ENCODE measurements at places on chromosomes 5 and 9.

DNA sequence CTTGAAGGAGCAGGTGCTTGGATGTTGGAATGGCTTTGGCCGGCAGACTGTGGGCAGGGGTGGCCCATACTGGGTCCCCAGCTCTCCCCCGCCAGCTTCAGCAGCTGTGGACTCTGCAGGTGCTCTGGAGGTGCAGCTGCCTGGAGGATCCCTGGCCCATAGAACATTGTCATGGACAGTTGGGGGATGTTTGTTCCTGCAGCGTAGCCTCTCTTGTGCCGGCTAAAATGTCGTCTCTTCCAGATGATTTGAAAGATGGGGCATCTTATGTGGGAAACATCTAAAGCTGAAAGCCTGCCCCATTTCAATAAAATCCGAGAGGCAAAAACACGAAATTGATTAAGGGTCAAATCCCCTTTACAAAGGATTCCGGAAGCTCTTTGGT, 13.5 kb upstream of the SLC6A19 start:
- no peak for DNase-seq

- DNase-seq, result no peak
Observed at GRCh38 chr5:41793141-41793770, 77.0 kb downstream of the OXCT1 start.

- no peak for DNase-seq
Observed at GRCh38 chr9:6973762-6974161, 216.0 kb downstream of the KDM4C start.

DNA sequence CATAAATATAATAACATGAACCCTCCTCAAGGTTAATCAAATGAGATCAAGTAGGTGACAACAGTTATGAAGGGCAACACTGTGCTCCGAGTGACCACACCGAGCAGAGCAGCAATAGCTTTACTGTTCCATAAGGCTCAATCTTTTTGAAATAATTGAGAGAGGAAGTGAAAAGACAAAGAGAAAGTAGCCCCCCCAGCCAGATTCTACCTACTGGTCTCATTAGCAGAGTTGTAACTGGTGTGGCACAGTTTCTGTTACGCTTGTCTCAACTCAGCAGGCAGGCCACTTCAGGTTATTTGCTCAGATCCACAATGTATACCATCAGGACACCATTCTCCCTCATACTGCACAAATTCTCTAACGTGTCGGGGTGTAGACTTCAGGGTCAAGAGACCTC, 14.0 kb downstream of the PRUNE2 start:
- DNase-seq, result no peak

GRCh38 chr9:21985964-21986667, 8.1 kb downstream of the CDKN2A start:
- DNase-seq, result no peak

DNA sequence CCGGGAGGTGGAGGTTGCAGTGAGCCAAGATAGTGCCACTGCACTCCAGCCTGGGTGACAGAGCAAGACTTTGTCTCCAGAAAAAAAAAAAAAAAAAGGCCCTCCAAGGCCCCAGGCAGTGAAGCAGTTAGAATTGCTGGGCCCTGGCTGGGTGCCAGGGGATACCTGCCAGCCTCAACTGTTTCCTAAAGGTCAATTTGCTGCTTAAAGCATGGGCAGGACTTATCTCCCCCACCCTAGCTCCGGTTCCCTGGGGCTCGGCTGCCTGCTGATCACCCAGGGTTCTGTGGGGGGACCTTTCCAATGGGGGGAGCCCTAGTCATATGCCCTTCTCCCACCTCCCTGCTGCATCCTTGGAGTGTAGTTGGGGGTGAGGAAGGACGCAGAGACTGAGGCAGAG, 25.7 kb downstream of the NCS1 start:
- no peak for DNase-seq

DNA sequence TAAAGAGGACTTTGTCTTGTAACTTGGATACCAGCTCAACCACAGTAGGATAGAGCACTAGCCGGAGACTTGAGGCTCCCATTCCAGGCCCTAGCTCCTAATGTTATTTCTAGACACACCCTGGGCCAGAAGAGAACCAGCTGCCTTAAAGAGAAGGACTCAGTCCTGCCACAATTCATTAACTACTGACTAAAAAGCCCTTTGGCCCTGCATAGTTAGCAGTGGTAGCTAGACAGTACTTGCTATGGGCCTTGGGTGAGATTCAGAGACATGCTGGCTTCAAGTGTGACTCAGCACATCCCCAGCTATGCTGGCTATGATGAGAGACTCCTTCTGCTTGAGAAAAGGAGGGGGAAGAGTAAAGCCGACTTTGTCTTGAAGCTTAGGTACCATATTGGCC, 47.3 kb downstream of the TMEM167A start:
- no peak for DNase-seq

GRCh38 chr5:1008451-1009358, at the start of gene NKD2:
NKD2 (plus strand) TSS chr5:1008802; CDS start chr5:1009058, 256 bp downstream.
- DNase-seq, result peak; percentile 61

GRCh38 chr9:137787381-137787780, 90.2 kb upstream of the CACNA1B start:
- DNase-seq, result no peak

GRCh38 chr5:154485850-154486426, 7.9 kb upstream of the HAND1 start:
- no peak for DNase-seq

- DNase-seq, result no peak
Observed at GRCh38 chr5:10729320-10730042, 31.6 kb downstream of the DAP start.

DNA sequence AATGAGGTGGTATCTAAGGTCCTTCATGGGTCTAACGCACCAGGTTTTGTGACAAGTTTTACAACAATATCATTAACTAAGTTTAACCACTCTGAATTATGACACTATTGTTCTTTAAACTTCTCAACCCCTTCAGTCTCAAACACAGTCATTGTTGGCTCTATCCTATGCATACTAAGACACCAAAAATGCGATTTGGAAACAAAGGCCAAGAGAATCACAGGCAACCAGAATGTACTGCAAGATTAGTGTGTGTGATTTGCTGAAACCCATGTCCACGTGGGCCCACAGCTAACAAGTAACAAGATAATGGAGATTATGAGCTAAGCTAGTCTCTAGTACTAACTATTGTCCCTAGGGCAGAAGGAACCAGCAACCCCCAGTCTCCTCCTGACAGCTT, 142.2 kb upstream of the RANBP3L start:
- DNase-seq, result peak; percentile 20

DNA sequence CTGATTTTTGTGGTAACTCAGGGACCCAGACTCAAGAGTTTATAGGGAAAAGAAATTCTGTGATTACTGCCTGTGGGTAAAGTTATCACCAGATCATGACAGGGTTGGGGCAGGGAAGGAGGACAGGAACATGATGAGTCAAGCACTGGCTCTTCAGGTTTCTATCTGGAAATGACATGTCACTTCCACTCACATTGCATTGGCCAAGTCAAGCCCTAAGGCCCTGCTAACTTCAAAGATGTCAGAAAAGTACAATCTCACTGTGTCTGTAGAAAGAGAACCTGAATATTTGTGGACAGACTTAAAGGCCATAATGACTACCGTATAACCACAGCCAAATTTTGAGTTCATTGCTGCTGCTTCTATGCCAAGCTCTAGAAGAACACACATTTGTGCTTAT, 187.7 kb downstream of the TLE4 start:
- DNase-seq, result no peak

DNA sequence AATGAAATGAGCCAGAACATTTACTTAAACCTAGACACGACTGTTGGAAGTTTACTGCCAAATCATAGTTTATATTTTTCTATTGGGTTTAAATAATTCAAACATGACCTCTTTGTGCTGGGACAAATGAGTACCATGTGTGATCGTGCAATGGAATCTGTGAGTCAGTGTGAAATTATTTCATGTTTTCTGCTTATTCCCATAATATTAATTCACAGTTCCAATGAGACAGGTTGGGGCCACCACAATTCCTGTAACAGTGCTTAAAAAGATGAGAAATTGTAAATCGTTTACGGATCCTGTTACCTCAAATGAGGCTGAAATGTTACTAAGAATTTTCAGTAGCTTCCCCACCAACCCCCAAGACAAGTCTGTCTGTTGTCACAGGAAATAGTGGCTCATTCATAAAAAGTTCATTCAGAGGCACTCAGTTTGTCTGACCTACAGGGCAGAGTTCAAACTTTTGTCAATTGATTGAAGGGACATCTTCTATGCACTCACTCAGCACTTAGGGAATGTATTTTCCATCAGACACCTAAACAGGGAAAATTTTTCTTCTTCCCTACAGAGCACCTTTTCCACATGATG, 563.9 kb upstream of the ADAMTS16 start:
- DNase-seq, result no peak

DNA sequence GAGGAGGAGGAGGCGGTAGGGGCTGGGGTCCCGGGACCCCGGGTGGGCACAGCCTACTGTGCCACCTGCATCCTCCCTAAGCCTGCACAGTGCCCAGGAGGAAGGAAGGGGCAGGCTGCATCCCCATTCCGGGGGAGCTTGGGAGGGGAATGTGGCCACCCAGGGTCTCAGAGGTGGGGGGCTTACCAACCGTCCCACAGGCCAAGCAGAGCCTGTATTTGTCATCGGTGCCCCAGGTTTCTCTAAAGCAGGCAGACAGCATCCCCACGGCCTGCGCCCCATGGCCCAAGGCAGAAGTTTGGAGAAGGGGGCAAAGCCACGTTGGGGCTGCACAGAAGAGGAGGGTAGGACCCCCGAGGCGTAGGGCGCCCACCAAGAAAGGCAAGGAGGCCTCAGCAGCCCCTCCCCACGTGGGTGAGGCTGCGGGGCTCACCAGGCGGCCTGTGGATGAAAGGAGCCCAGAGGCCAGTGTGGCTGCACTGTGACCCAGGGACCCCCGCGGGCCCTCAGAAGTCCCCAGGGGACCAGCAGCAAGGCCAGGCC, 507 bp upstream of the GPSM1 start:
- no peak for DNase-seq

- no peak for DNase-seq
Observed at GRCh38 chr5:56356836-56357160, 123.7 kb upstream of the ANKRD55 start.

DNA sequence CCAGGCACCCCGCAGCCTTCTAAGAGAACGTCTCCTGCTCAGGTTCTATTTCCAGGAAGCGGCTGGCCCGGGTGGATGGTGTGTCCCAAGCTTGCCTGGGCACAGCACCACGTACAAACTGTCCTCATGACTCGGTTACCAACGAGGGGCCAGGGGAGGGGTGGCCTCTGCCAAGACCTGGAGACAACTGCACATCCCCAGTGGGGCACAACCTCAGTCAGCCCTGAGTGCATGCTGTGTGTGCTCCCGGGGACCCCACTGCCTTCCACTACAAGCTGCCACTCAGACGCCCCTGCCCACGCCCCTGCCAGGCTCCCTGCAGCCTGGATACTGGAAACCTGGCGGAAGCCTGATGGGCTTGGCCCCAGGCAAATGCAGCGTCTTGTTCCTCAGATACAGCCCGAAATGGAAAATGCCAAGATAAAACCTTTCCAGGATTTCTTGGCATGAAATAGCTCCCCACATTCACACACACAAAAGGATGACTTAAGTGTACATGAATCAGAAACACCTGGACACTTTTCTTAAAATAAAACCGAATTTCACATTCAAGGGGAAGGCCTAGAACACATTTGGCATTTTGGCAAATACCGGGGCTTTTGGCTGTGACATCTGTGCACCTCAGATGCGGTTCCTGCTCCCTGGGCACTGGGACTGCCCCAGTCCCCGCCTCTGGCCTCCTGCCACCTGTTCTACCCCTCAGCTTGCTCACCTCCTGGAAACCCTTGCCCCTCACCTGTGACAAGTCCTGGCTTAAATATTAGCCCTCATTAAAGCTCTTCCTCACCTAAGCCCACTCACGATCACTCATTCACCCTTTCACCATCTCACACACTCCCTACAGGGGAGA, 62.5 kb downstream of the COL23A1 start:
- no peak for DNase-seq

- no peak for DNase-seq
Observed at GRCh38 chr5:57725658-57726504, 243.3 kb upstream of the ACTBL2 start.

DNA sequence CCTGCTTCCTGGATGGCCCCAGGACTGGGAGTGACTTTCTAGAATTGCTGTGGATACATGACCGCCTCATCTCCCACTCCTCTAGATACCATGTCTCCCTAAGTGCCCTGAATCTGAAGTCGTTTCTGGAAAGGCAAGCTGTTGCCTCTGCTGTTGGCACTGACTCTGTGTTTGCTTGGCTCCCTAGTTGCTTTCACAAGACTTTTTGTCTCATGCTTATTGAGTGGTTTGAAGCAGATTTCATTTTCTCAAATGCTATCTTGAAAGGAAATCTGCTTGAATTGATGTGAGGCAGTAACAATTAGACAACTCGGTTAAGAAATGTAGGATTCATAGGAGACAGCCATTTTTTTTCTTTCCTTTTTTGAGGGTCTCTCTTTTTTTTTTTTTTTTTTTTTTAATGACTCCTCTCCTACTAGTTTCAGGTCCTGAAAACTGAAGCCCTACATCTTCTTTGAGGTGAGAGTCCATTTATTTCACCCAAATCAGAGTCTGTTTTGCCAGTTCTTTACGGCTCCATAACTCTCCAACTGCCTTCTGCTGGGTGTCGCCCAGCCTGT, 65.9 kb downstream of the PRDM6 start:
- DNase-seq, result no peak

- no peak for DNase-seq
Observed at GRCh38 chr9:4177970-4178758, 121.7 kb downstream of the GLIS3 start.

- DNase-seq, result no peak
Observed at GRCh38 chr5:78009937-78010527, 233.9 kb upstream of the TBCA start.

GRCh38 chr5:155906046-155906445, 420.9 kb upstream of the SGCD start:
- DNase-seq, result peak; percentile 11

DNA sequence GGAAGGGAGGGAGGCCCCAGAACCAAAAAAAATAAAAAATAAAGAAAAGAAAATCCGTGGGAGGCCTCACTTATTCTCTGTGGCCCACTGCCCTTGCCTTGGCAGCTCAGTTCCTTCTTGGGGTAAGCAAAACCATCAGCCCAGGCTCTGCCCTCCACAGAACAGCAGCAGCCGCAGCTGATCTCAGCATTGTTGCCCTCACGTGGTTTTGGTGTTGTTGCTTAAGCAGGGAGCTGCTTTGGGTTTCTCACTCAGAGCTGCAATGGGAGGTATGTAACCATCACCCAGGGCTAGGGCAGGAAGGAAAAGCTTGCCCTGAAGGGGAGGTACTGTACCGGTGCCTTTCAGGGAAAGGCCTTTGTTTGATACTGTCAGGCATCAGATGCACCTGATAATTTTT, 374.7 kb upstream of the WWC1 start:
- DNase-seq, result no peak

GRCh38 chr9:83472764-83473163, 65.4 kb downstream of the FRMD3 start:
- no peak for DNase-seq

DNA sequence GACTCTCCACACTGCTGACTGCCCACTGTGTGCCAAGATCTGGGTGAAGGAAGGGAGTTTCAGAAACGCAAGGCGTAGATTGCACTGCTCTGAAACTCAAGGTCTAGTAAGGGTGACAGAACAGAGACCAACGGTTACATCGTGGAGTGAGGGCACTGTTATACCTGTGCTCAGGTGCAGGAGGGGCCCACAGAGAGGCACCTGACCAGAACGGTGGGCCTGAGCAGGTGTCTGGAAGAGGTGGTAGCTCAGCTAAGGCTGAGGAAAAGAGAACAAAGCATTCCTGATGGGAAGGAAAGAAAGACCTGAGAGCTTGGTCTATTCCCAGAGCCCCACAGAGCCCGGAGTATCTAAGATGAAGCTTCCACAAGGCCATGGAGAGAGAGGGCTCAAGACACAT, 267.2 kb downstream of the MED10 start:
- no peak for DNase-seq

Measured in WERI-Rb-1 (cell line).